ENCODE measurements at places on chromosomes 7 and 10.

- DNase-seq, result peak; percentile 47
Observed at GRCh38 chr10:5151076-5151475, 33.9 kb downstream of the AKR1C8 start.

DNA sequence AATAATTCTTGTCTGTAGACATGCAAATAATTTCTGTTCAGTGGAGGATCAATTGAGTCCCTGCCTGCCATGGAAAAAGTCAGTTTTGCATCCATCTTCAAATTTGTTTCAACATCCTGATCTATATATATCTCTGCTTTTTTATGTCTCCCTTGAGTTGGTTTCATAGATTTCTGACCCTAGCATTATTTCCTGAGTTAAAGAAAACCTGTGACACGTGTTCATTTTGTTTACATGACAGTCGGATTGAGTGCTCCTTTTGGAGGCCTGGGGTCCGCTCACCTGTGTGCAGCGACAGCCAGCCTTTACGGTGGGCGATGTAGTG is 674 bp downstream of the MRPS24 start:
- DNase-seq, result no peak

GRCh38 chr10:4070184-4070583 is 285.2 kb upstream of the KLF6 start:
- DNase-seq, result no peak

GRCh38 chr7:71843676-71844075 is 568.5 kb downstream of the CALN1 start:
- DNase-seq, result no peak

All from PC-3 (cell line).